ENCODE measurements at places on chromosomes 5 and 9.

DNA sequence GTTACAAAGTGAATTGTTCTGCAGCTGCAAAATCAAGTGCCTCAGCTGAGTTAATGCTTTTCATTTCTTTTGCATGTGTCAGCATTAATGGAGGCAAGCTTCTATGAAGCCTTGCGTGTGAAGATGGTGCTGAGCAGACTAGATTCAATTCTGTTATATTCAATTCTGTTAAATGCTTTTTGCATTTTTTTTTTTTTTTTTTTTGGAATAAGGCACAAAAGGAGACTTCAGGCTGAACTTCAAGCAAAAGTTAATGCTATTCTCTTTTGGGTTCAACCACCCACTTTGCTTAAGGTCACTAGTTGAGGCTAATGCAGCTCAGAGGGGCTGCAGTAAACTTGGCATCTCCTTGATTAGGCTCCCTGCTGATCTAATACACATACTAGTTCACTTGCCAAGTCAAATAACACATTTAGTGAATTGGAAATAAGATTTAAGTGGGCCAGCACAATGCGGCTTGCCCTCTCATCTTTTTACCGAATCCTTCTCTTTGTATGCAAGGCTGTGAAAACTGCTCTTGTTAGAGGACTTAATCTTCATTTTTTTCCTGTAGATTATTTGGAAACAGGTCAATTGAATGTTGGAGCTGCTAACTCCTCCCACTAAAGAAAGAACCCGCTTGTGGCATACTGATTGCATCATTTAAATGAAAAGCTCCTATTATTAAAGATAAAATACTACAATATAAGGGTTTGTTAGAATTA, 1020.2 kb downstream of the NR2F1-AS1 start:
- DNase-seq, result no peak

GRCh38 chr5:179343021-179343718, 2.1 kb downstream of the ADAMTS2 start:
- DNase-seq, result no peak

GRCh38 chr9:91903126-91903911, 46.7 kb downstream of the ROR2 start:
- no peak for DNase-seq

DNA sequence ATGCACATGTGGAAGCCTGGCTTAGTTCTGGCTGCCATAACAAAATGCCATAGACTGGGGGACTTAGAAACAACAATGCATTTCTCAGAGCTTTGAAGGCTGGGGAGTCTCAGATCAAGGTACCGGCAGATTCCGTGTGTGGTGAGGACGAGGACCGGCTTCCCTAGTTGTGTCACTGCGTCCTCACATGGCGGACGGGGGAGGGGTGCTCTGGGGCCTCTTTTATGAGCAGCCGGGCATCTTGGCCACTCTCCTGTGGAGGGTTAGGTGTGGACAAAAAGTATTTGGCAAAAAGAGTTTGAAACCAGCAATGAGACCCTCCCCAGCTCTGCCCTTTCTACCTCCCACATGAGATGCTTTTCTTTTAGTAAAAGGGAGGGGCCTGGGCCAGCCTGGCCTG, 118.5 kb upstream of the LPCAT1 start:
- DNase-seq, result no peak

DNA sequence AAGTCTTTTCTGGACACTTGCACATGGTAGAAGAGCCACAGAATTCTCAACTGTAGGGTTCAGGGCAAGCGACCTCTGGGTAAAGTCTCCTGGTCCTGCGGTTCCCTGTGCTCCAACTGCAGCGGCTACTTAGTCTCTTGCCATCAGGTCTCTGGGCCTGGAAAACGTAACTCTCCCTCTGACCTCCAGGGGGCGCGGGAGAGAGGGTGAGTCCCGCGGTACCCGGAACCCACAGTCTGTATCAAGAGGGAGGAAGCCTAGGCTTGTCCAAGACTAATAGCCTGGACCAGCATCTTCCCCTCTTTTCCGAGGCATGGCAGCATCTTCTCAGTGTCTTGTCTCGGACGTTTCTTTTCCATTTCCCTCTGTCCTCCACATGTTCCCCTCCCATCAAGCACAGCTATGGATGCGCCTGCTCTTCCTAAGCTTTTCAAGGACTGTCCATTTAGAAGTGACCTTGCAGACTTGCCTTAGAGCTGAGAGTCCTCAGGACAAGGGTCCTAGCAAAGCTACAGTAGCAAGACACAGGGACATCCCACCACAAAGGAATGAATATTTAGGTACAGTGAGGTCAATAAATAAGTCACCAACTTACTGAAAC, 59.3 kb downstream of the FSTL4 start:
- DNase-seq, result no peak

DNA sequence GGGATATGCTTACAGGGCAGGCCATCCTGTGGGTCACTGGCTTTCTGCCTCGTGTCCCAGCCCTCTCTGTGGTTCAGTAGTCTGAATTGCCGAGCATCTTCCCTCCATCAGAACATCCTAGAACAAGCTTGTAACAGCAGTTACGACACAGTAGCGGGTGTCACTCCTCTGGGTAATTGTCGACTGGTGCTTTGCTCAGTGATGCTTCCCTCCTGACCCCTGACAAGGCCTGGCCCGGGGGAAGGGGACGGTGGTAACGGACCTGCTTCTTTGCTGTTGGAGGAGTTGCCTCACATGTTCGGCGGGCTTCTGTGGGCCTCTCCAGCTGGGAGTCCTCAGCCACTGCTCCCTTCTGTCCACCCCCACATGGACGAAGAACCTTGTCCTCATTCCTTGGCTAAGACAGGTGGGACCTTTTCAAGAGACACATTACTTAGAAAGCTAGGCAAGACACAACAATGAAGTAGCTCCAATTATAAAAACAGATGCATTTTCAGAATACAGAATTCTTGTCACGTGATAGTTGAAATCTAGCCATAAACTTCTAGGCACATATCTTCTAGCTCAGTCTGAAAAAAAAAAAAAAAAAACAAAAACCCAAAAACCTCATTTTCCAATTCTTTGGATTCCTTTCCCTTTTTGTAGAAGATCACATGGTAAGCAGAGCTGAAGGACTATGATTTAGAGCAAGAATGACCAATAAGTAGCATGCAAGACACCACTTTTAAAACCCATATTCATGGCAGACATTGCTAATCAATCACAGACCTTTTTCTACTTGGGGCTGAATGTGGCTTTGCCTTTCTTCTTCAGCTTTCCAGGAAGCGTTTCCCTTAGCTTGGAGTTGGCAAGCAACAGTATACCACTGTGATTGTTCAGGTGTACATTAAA, 25.0 kb downstream of the HMCN2 start:
- no peak for DNase-seq

DNA sequence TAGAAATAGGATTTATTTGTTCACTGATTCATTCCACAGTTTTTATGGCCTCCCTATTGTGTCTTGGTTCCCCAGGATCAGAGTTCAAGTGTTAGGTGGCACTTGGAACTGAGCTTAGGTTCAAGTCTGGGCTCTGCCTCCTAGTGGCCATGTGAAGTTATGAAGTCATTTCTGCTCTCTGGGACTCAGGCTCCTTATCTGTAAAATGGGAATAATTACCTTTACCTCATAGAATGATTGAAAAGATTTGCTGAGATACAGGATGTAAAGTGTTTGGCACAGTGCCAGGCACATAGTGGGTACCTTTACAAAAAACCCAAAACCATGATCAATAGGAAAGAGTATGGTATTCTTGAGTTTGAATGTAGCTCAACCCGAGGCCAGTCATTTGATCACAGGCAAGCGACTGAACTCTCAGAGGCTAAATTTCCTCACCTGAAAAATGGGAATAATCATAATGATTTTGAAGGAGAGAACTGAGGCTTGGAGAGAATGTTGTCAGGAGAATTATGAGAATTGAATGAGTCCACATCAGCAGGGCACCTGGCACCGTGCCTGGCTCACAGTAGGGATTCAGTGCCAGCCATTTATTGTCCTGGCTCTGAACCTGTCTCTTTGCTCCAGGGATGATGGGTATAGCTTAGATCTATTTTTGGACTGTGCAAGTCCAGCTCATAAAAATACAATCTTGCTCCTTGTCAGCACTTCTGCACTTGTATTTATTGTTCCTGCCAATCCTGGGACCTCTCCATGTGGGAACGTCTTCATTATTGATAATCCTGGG, 10.8 kb downstream of the NSG2 start:
- no peak for DNase-seq

GRCh38 chr9:95726756-95727155, 148.7 kb upstream of the ERCC6L2 start:
- DNase-seq, result no peak

Measured in epithelial cell of prostate (primary cell).